ENCODE measurements at places on chromosomes 12 and 14.

DNA sequence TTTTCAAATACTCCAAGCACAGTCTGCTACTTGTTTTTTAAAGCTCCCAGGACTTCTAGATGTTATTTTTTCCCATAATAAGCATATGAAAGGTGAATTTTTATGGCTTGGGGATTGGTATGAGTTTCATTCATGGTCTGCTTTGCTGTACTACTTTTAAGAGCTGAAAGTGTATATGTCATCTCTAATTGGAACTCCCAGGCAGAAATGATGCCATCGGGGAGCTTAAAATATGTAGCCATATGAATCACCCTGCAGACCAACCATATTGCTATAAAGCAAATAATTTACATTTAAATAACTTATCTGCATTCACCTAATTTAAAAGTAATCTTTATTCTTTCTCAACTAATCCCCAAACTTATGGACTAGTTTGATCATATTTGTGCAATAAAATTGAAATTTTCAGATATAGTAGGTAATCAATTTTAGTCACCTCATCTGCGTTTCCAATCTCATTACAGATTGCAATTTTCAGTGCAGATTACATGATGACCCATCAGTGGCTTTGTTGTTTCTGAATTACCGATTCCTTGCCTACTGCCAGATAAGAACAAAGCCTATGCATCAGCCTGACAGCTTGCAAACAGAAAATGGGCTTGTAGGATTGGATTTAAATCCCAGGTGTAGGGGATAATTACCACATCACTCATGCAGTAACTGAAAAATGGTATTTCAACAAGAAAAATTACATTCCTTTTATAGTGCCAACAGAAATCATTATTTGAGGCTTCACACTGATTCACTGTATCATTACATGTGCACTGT lies 689.4 kb downstream of the NOVA1 start:
- DNase-seq, result no peak

- no peak for DNase-seq
These were observed 11.5 kb downstream of the COL2A1 start for GRCh38 chr12:47992776-47993175.

GRCh38 chr14:55026441-55026792 lies 482 bp downstream of the WDHD1 start:
- no peak for DNase-seq

- DNase-seq, result peak; percentile 79
These were observed 82.2 kb downstream of the PLEKHG7 start for GRCh38 chr12:92784797-92785562.

GRCh38 chr14:56219666-56220413 lies 101.6 kb downstream of the PELI2 start:
- peak; percentile 69 for DNase-seq

DNA sequence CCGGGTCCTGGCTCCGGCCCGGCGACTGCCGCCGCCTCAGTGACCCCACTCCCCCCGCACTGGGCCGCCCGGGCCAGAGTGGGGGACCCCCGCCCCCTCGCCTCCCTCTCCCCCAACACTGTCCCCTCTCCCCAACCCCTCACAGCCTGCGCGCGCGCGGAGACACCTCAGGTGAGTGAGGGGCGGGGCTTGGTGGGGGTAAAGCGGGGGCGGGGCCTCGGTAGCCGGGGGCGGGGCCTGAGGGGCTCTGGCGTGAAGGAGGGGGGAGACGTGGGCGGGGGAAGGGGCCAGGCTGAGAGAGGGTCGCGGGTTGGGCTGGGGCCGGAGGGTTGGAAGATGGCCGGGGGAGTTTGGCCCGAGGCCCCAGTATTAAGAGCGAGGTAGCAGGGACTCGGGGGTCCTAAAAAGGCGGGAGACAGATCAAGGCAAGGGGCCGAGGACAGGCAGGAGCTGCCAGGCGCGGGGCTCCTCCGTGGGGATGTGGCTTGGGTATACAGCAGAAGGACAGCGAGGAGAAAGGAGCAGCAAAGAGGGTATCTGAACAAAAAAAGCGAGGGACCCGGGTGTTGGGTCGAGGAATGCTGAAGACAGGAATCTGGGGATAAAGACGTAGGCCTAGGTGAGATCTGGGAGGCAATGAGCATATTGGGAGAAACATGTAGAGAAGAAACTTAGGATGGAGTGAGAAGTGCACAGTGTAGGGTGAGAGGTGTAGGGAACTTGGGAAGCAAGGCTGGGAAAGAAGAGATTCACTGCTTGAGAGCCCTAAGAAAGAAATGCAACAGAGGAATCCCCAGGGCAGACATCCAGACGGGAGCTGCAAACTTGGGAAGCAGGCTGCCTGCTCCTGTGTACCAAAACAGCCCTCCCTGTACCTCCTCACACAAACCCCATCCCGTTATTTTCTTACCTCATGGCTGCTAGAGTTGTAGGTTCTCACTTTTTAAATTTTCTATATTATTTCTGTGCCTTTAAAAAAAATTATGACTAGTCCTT lies 10.8 kb downstream of the SUOX start:
- peak; percentile 61 for DNase-seq

DNA sequence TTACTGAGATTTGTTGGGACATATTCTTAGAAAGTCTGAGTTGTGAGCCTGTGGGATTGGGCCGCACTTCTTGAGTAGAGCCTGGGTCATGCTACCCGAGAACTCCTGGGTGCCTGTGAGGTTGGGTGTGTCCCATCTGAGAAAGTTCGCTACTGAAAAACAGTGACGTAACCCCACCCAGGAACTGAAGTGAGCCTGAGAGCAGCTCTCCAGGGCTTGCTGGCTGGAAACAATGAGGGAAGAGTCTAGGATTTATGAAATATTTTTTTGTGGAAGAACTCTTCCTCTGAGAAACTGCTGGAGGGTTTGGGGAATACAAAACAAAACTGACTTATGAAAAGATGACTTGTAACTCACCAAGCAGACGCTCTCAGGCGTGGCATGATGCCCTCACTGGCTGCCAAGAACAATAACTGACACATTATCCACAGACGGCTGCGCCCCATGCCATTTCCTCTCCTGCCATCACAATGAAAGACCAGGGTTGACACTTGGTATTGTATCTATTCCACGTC lies 69.2 kb downstream of the RASSF3 start:
- DNase-seq, result no peak
